ENCODE measurements at places on chromosomes 1 and 21.

DNA sequence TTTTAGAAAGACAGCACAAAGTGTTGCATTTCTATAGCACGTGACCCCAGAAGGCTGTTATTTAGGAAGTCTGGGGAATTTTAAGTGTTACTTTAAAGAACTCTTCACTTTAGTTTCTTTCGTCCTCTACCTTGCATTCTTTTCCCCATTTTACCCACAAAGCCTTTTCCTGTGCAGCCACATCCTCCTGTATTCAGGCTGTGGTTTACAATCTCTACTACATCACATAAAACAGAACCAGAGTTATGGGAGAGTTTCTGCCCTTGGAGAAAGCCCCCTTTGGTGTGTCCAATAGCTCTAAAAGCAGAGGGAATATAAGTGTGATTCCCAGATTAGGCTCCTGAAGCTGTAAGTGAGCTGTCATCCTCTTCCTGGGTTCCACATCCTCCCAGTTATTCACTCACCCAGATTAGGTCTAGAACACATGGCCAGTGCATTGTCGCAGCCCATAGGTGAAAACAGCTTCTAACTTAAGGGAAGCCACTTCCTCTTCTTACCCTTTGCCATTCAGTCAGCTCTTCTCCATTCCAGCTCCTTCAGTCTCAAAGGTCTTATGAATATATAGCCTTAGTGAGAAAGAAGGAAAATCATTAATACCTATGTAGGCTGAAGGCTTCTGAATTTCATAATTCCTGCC is 171.1 kb downstream of the PIGK start:
- no peak for DNase-seq

DNA sequence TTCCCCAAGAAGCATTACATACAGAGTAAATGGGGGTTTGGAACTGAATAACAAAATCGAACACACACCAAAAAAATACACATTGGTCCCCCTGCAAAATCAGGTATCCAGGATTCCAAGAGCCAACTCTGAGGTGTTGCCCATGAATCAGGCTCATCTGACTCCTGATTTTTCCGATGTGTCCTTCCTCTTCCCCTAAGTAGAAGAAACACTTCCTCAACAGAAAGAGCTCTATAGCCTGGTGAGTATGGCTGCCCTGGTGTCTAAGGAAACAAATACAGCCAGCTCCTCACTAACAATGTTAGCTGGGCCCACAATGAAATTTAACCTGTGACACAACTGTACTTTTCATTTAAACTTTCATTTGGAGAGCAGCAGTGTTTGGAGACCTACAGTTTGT is 33.6 kb downstream of the ERI3 start:
- DNase-seq = no peak

GRCh38 chr1:220448217-220448616 is 79.7 kb upstream of the MARK1 start:
- no peak for DNase-seq

GRCh38 chr1:1066403-1067283 is 7.5 kb downstream of the RNF223 start:
- peak; percentile 38 for DNase-seq

DNA sequence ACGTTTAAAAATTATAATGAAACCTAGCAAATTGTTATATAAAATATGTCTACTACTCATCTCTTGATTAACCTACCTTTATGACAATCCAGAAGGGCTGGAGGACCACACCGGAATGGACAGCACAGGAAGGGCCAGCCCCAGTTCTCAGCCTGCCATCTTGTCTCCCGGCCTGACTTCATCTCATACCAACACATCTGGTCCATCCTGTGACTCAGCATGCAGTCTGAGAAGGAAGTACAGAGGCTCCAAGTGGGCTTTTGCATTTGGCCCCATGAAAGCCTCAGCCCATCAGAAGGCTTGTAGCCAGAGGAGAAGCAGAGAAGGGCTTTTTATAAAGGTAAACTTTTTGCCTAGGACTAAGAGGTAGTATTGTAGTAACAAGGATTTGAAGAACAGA is 436.6 kb downstream of the MRPL39 start:
- DNase-seq = peak; percentile 4

DNA sequence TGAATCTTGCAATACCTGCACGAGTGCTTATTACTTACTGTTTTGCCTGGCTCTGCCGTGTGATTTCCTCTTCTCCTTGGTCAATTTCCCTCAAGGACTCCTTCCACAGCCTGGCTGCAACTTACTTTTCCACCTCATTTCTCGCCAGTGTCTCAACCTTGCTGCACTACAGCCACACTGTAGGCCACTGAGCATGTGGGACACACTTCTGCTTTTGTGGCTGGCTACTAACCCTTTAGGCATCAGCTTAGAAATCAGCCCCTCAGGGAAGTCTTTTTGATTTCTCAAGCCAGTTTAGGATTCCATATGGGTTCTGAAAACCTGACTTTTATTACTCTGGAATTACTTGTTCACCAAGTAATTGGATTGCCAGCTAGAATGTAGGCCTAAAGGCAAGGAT is 5.2 kb upstream of the DMRTB1 start:
- DNase-seq = no peak

GRCh38 chr1:12057382-12057781 is 5.7 kb upstream of the TNFRSF8 start:
- DNase-seq = peak; percentile 59

DNA sequence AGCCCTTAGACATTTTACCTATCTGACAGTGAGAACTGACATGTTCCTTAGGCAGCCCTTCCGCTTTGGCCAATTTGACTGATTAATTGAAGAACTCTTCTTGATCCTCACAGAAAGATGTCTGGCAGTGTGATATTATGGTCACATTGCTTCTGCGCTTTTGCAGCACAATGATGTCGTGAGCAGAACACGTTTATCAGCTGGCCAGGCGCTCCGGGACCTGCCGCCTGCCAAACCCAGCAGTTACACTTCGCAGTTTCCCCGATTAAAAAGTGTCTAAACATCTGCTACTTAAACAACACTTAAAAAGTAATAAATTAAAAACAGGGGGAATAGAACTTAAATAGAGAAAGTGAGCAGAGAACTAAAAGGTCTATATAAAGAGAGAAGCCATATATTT is 103.5 kb upstream of the ETS2 start:
- DNase-seq = no peak

- DNase-seq = peak; percentile 93
Measured at GRCh38 chr1:72412286-72412685, 129.9 kb upstream of the NEGR1 start.

Data from kidney tubule cell (primary cell).